ENCODE measurements at places on chromosomes 6 and 20. TPM values are rescaled to one million over a fixed set of nuclear protein-coding genes. Genes with fewer than 3 reads are reported as not detected.

DNA sequence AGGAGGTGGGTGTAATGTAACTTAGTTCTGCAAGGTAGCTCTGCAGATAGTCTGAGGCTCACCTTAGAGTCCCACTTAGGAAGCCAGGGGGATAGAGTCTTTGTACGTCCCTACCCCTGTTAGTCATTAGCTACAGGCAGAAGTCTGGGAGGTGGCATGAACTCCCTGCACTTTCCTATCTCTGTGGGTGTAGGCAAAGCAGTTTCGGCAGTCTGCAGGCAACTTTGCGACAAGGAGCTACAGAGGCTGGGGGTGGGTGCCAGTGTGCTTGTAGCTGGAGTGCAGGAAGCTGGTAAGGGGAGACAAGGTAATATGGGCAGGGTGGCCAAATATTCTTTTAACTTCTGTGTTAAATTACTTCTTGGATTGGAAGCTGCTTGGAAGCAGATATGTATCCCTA lies 45.7 kb downstream of the NKAIN2 start:
- no peak for DNase-seq

- DNase-seq: no peak
Observed at GRCh38 chr6:32954986-32955802, 2.3 kb upstream of the HLA-DMA start.

The KIF25 gene
- total RNA-seq: not detected

The PACRG gene
- total RNA-seq: not detected

GRCh38 chr20:44908987-44909871 lies 631 bp upstream of the PABPC1L start:
- DNase-seq: peak; percentile 29

GRCh38 chr20:53370345-53370961 lies 223.2 kb downstream of the ZNF217 start:
- no peak for DNase-seq

DNA sequence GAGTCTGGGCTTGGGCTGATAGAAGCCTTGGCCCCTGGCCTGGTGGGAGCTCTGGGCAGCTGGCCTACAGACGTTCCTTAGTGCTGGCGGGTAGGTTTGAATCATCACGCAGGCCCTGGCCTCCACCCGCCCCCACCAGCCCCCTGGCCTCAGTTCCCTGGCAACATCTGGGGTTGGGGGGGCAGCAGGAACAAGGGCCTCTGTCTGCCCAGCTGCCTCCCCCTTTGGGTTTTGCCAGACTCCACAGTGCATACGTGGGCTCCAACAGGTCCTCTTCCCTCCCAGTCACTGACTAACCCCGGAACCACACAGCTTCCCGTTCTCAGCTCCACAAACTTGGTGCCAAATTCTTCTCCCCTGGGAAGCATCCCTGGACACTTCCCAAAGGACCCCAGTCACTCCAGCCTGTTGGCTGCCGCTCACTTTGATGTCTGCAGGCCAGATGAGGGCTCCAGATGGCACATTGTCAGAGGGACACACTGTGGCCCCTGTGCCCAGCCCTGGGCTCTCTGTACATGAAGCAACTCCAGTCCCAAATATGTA lies 957 bp upstream of the VEGFA start:
- DNase-seq: no peak

- no peak for DNase-seq
Observed at GRCh38 chr6:103273048-103273447, 1586.7 kb downstream of the HACE1 start.

DNA sequence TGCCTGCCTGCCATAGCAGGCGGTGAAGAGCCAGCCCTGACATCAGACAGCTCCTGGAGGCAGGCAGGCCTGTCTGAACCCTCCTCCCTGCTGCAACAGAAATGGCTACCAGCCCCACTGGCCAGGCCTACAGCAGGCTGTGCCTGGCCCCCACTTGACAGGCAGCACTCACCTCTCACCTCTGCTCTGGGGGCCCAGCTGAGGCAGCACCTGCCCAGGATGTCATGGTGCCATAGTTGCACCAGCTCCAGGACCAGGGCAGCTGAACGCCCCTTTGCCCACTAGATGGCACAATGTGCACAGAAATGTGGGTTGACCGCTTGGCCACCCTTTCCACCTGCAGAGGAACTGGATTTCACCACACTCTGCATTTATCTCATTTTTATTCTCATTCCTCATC lies 30.6 kb downstream of the MRPL14 start:
- peak; percentile 67 for DNase-seq

DNA sequence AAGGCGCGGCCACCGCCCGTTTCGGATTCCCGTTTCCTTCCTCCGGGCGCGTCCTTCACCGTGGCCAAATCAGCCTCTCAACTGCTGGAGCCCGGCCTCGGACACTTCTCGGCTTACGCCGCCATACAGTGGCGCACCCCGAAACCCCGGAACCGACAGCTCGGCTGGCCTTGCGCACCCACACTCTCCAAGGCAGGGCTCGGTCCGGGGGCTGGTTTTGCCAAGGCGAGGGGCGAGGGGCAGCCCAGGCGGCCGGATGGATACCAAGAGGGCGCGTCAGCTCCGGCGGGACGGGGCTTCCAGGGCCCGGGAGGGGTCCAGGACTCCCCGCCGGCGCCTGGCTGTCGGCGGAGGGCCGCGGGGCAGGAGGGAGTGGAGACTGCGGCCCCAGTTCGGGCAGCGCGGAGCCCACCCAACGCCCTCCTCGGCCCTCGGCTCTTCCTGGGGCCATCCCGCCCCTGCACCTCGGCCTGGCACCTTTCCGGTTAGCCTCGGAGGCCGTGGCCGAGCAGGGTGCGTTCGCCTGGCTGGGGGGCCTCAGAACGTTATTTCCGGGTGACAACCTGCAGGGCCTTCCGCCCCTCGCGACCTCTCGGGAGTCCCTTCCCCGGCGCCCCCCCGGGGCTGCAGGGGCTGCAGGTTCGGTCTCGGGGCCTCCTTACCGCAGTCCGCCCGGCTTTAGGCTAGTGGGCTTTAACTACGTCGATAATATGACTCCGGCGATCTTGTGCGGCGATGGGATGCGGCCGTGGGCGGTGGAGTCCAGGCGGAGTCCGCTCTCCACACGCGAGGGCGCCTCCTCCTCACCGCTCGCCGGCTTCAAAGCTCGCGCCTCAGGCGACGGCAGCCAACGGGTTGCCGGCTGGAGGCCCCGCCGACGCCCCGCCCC lies 697 bp upstream of the CEP43 start:
- peak; percentile 45 for DNase-seq

GRCh38 chr6:142943711-142944123 lies 1.3 kb downstream of the HIVEP2 start:
- DNase-seq: peak; percentile 47

The SPATA25 gene
- total RNA-seq: not detected

- no peak for DNase-seq
Observed at GRCh38 chr6:137933696-137934095, 66.6 kb downstream of the TNFAIP3 start.

The HRH3 gene
- total RNA-seq: not detected

The FAM83D gene
- total RNA-seq: 71.4 TPM

- DNase-seq: peak; percentile 91
Observed at GRCh38 chr20:10596710-10597121, 77.1 kb downstream of the JAG1 start.

DNA sequence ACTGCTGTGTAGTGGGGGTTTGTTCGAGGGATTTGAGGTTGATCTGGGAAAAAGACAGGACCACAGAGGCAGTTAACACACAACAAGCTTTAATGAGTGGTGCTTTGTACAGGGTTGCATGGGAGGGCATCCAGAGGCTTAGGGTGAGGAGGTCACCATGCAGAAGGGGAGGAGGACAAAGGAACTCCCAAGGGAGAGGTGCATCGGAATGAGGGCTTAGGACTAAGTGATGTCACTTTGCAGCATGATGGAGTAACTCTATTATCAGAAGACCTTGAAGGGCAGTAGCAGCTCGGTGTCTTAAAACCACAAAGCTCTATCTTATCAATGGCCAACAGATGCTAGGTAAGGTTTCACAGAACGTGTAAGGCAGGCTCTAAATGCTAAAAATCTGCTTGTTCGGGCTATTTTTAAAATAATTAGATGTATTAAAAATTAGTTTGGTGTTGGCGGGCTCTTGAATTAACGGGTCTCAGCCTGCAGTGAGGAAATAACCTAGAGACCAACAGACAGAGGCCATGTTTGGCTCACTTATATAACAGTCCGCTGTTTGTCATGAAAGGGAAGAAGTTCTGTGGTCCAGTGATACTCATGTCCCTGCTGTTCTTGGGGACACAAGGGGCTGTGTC lies 37.9 kb downstream of the MAN1A1 start:
- no peak for DNase-seq

The SRSF12 gene
- 2.8 TPM for total RNA-seq

- no peak for DNase-seq
Observed at GRCh38 chr20:63071541-63072181, 64.9 kb upstream of the BHLHE23 start.

- DNase-seq: no peak
Observed at GRCh38 chr6:77474973-77475372, 11.7 kb upstream of the HTR1B start.

DNA sequence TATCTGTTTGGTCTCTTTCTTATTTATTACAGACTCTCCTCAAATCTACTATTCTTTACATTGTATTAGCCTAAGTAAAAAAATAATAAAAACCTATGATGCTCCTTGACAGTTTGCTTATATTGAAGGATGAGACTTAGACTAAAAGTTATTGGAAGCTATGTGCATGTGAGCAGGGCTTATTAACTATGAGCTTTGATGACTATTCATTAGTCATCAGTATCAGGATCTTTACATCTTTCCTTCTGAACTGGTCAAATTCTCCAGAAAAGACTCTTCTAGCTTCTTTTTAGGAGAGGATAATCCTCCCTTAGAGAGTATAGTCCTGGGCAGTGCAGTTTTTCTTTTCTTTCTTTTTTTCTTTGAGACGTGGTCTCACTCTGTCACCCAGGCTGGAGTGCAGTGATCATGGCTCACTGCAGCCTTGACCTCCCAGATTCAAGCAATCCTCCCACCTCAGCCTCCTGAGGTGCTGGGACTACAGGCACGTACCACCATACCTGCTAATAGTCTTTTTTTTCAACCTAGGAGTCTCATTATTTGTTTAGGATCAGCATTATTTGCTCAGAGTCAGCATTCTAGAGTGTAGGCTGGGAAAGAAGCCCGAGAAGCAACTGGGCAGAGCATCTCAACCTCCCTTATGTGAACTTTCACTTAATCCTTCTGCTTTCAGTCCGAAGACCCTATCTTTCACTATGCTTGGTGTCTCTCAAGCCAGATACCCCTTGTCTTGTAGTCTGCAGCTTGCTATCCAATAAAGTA lies 37.1 kb upstream of the YWHAB start:
- DNase-seq: no peak

DNA sequence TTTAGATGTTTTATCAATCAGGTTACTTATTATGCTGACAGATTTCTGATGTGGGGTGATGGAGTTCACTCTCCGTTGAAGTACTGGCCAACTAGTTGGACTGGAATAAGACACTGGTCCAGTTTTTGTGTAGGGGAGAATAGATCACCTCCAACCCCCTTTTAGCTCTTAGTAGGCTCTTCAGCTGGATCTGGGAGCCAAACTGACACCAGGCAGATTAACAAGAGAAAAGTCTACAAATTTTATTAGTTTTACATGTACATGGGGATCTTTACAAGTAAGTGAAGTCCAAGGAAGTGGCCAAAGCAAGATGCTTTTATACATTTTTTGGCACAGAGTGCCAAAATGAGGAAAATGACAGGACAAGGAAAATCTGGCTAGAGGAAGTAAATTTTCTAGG lies 107.1 kb downstream of the UBE3D start:
- no peak for DNase-seq

The UNC5CL gene
- total RNA-seq: not detected

DNA sequence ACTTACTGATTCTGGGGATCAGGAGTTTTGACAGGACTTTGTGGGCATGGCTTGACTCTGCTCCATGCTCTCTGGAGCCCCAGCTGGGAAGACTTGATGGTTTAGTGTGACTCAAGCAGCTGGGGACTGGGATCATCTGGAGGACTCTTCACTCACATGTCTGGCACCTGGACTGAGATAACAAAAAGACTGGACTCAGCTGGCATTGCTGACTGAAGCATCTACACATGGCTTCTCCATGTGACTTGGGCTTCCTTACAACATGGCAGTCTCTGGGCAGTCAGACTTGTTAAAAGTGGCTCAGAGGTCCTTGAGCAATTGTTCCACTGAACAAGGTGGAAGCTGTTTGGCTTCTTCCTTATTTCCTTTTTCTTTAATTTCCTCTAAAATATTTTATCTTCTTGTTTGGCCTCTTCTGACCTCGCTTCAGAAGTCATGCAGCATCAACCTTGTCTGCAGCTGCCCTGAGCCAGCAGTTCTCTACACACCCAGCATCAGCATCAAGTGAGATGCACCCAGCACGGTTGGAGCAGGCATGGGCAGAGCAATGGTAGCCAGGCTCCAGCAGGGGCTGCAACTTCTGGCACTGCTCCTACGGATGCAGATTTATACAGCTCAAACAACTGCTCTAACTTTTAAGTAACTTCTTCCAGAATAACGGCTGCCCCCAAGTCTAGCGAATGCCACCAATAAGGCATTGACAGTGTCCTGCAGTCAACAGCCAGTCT lies 5.6 kb upstream of the HM13 start:
- DNase-seq: no peak

DNA sequence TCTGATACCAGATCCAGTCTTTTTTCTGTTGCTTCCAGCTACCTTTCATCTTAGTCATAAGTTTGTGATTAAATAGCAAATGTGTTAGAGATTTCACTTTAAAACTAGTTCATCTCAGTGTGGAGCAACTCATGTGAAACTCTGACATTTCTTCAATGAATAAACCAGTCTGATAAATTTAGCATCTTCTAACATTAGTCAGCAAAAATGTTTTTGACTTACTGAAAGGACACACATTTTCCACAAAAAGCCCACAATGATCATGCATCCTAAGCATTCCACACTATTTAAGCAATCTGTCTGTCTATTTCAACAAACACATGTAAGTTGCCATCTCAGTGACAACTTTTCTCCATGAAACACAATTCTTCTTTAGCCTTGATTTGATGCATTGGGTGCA lies 222.2 kb upstream of the SLC35B3 start:
- DNase-seq: no peak

DNA sequence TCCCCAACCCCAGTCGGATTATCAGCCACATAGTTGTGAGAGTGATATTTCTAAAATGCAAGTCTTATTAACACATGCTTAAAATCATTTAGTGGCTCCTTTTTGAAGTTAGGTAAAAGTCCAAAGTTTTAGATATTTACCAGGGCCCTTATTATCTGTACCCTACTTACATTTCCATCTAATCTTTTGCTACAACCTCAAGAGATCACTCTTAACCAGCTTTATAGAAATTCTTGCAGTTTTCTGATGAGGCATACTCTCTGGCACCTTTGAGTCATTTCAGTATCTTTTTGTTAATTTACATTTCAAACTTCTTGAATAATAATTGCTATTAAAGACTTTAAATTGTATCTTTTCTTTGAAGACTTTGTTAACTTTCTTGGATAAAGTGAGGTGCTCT lies 453.3 kb downstream of the RFPL4B start:
- DNase-seq: no peak

GRCh38 chr20:41041693-41042092 lies 13.1 kb downstream of the TOP1 start:
- DNase-seq: no peak

- DNase-seq: no peak
Observed at GRCh38 chr20:15439551-15439950, 1102.1 kb upstream of the FLRT3 start.

GRCh38 chr20:45011108-45011526 lies 44.8 kb downstream of the STK4 start:
- peak; percentile 72 for DNase-seq

All from SJSA1 (cell line).